ENCODE measurements at places on chromosomes 16 and 17.
A peak's percentile ranks its signal among the peaks of the same experiment; 100 is the strongest.

DNA sequence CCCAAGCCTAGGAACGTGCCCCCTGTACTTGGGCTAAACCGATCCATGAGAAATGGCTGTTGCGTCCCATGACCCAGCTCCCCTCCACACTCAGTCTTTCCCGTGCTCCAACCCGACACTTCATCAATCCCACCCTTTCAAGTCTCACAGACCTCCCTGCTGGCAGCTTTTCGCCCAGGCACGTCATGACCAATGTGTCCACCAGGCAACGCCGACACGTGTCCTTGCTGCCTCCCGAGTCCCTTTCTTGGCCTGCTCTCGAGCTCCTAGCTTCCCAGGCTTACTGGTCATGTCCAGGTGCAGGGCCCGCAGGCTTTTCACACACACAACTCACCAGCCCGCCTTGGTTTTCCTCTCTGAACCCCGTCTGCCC is 12.2 kb downstream of the MNT start:
- DNase-seq = no peak

- peak; percentile 20 for DNase-seq
Measured at GRCh38 chr16:80824623-80825364, 20.4 kb upstream of the CDYL2 start.

GRCh38 chr16:11692651-11693050 is 24.4 kb downstream of the SNN start:
- DNase-seq = no peak

DNA sequence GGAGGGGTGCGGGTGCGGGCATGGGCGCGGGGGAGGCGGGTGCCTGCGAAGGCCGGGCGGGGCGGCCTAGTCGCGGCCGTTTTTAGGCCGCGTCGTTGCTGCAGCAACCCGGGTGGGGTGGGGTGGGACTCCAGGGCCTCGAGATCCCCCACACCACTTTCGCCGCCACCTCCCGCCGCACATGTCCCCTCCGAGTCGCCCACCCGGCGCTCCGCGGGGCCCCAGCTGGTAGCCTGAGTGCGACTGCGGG is 11.3 kb downstream of the TBX2 start:
- DNase-seq = no peak

- DNase-seq = no peak
Measured at GRCh38 chr16:82007189-82007588, 4.1 kb downstream of the SDR42E1 start.

DNA sequence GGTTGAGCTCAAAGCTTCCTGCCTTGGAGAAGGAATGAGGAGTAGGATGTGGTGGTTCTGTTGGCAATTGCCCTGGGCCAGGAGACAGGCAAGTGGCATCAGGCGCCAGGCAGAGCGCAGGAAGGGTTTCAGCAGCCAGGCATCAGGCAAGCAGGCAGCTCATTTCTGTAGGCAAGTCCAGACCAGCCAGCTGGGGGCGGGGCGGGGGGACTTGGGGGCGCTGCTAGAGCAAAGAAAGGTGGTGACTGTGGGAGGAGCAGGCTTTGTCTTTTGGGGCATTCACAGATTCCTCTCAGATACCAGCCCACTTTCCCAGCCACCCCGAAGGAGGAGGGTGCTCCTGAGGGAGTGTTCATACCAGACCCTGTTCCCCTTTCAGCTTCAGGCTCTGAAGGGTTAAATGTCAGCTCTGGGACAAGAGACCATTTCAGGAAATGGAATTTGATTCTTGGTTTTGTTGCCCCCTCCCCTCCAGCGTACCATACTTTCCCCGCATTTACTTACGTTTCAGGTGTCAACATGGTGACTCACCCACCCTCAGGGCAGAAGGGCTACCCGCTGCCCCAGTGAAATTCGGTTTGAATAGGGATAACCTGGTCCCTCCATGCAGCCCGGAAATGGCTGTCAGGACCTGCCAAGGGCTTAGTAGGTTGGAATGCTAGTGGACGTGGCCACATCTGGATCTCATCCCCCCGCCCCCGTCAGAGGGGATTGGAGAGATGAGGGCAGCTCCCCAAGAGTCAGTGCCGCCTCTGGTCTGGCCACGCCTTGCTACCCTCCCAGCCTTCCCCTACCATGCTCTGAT is 13.2 kb downstream of the NGFR start:
- no peak for DNase-seq

GRCh38 chr16:52203096-52203495 is 343.8 kb downstream of the TOX3 start:
- no peak for DNase-seq

- DNase-seq = no peak
Measured at GRCh38 chr16:4098501-4098900, 17.7 kb downstream of the ADCY9 start.

- no peak for DNase-seq
Measured at GRCh38 chr17:9380361-9380760, 195.3 kb downstream of the STX8 start.

DNA sequence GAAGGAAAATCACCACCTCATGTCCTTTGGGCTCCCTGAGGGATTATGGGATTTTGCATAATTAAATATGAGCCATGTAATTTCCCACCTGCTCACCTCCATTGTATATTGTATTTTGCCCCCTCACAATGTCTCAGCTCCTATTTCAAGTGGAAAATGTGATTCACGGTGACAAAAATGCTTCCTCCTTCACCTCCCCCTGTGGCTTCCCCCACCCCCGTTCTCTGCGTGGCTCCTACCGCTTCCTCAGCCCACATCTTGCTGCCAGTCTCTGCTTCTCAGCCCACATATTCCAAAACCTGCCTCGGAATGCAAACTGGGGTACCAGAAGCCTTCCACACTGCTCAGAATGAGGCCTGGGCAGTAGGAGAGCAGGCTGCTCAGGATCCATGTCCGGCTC is 394.5 kb upstream of the C16orf82 start:
- no peak for DNase-seq

DNA sequence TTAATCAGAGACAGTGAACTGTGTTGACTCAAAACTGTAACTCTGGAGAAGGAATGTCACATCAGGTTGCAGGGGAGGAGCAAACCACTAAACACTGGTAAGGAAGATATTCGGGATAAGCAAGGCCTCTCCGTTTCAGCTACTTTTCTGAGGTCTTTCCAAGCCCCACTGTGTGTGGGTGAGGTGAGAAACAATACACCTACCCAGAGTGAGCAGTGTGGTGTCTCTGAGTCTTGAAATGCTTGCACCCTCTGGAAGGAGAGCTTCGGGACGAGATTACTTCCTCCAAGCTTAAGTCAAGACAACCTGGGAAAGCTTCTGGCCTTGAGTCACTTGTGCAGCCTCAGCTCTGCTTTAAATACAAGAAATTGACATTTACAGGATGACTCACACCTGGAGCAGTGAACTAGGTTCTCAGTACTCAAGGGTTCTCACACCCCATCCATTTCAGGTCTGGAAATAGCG is 2.5 kb upstream of the MAP3K14 start:
- no peak for DNase-seq

DNA sequence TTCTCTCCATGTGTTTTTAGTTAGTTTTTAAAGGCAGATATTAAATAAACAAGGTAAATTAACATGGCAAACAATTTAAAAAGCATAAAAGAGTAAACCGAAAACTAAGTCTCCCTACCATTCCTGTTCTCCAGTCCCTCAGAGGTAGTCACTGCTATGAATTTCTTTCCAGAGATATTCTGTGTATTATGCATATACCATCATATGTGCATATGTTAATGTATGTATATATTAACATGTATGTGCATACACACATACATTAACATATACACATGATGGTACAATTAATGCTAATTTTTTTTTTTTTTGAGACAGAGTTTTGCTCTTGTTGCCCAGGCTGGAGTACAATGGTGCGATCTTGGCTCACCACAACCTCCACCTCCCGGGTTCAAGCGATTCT is 32.5 kb downstream of the TANGO6 start:
- DNase-seq = no peak

DNA sequence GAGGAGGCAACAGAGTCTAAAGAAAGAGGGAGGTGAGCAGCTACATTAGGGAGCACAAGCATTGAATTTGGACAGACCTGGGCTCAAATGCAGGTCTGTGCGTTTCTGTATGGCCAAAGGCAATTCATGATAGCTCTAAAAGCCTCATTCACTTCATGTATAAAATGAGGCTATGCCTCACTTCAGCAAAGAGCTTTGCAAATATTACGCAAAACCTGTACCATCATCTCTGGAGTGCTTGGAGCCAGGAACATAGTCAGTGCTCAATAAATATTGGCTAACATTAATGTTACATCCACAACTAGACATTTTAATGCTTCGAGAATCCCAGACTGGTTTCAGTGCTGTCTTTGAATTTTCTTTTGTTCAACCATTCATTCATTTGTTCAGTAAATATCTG is 254.7 kb upstream of the CDH11 start:
- no peak for DNase-seq

Measured in HEK293T (cell line).